ENCODE measurements at places on chromosomes 11 and 22. TPM values are rescaled to one million over a fixed set of nuclear protein-coding genes. Genes with fewer than 3 reads are reported as not detected.

Gene SLC22A6
- total RNA-seq, result not detected

Gene MRGPRF
- total RNA-seq, result 3.4 TPM

Gene C11orf52
- total RNA-seq, result 11.8 TPM

Gene RFPL2
- total RNA-seq, result not detected

Gene NELL1
- not detected for total RNA-seq

Gene MPZL2
- total RNA-seq, result 18.6 TPM

Gene MCHR1
- 2.3 TPM for total RNA-seq

Gene LMNTD2
- total RNA-seq, result 13.4 TPM

Gene CWC15
- total RNA-seq, result 22.2 TPM

Gene RIBC2
- total RNA-seq, result not detected

Gene CRYBB1
- total RNA-seq, result not detected

Gene OR10A6
- total RNA-seq, result not detected

Gene MPST
- total RNA-seq, result 247 TPM

Gene MRPL23
- total RNA-seq, result 47.2 TPM

Gene CCDC179
- total RNA-seq, result not detected

Gene ANO1
- total RNA-seq, result 260 TPM

Gene ADM
- total RNA-seq, result 9.6 TPM

Gene KREMEN1
- 4.9 TPM for total RNA-seq

Gene GRAP2
- total RNA-seq, result 0.55 TPM

Gene SLCO2B1
- 327 TPM for total RNA-seq

Gene OR52K1
- not detected for total RNA-seq

Gene GSTP1
- 30.9 TPM for total RNA-seq
